ENCODE measurements at places on chromosomes 11 and 22.

GRCh38 chr11:72578051-72578450, 96.2 kb downstream of the PDE2A start:
- DNase-seq = no peak

GRCh38 chr11:108698844-108699642, 34.2 kb downstream of the DDX10 start:
- no peak for DNase-seq

GRCh38 chr11:115418626-115419025, 85.6 kb downstream of the CADM1 start:
- DNase-seq = no peak

DNA sequence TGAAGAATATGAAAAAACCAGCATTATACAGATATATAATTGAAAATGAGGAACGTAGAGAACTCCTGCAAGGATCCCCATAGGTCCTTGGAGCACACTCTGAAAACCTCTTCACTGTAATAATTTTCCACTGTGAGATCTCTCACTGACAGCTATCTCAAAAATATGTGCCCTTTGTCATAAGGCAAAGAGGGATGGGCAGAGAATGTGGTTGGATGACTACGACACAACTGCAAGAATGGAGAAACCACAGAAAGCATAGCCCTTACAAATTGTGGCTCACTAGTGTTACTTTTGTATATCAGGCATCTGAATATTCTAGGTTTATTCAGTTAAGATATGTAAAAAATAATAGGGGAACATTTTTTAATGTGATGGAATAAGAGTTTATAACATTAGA, 7.9 kb upstream of the CTSC start:
- no peak for DNase-seq

DNA sequence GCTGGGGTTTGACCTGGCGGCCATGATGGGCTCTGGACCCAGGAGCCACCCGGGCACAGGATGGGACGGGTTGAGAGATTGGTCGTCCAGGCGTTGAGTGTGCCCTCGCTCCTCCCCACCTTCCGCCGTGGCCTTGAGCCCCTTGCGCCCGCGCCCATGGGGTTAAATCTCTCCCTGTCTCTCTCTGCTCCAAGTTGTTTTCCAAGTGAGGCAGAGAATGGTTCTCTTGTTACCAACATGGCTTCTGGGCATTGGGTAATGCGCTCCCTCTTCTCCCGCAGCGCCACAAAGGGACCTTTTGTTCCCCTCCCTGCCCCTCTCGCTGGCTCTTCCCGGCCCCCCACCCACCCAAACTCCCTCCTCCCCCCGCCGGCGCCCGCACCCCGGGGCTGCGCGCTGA, 18.8 kb upstream of the PICK1 start:
- DNase-seq = no peak

GRCh38 chr22:31816750-31817149, 62.9 kb downstream of the DEPDC5 start:
- no peak for DNase-seq

DNA sequence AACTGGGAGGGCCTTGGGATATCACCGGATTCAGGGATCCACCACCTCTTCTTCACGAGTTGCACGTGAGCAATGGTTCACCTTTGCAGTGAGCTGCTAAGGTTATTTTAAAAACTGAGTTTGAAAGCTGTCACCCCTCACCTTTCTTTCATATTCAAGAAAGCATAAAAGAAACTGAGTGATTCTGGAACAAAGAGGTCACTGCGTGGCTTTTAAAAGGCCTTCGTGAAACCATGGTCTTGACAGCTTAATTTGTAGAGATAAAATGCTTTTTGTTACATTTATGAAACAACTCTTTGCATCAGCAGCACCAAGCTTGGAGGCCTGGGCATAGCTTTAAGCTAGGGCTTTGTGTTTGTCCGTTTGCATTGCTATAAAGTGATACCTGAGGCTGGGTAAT, 101.4 kb upstream of the NECTIN1 start:
- no peak for DNase-seq

- DNase-seq = no peak
Measured at GRCh38 chr11:60482361-60482760, 10.2 kb upstream of the MS4A12 start.

DNA sequence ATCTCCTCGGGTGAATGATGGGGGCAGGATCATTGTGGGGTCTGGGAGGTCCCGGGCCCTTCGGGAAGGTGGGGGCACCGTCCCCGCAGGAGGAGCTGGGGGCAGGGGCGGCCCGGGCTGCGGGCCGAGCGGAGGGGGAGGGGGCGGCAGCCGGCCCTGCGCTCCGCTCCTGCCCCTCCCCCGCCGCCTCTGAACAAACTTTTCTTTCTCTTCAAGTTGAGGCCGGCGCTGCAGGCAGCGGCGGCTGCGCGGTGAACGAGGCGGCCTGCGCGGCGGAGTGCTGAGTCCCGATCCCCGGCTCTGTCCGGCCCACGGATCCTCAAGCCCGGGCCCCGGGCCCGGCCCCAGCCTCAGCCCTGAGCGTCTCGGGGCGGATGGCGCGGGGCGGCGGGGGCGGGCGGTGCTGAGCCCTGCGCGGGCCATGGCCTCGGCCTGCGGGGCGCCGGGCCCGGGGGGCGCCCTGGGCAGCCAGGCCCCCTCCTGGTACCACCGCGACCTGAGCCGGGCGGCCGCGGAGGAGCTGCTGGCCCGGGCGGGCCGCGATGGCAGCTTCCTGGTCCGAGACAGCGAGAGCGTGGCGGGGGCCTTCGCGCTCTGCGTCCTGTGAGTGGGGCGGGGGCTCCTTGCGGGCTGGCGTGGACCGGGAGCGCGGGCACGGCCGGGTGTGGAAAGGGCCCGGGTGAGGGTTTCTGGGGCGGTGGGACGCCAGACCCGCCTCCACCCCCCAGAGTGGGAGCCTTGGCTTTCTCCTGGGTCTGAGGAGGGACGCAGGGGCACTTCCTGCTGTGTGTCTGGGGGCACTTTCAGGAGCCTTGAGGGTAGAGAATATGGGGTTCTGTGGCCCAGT, at the start of gene INPPL1:
INPPL1 (plus strand) TSS at position 204 of the 847 bp plus-strand sequence; CDS start at position 422, 218 bp downstream.
- DNase-seq = no peak

- DNase-seq = no peak
Measured at GRCh38 chr11:93842461-93842860, 8.0 kb downstream of the VSTM5 start.

Data from NCI-H774 (cell line).